ENCODE measurements at places on chromosomes 2 and 18.

DNA sequence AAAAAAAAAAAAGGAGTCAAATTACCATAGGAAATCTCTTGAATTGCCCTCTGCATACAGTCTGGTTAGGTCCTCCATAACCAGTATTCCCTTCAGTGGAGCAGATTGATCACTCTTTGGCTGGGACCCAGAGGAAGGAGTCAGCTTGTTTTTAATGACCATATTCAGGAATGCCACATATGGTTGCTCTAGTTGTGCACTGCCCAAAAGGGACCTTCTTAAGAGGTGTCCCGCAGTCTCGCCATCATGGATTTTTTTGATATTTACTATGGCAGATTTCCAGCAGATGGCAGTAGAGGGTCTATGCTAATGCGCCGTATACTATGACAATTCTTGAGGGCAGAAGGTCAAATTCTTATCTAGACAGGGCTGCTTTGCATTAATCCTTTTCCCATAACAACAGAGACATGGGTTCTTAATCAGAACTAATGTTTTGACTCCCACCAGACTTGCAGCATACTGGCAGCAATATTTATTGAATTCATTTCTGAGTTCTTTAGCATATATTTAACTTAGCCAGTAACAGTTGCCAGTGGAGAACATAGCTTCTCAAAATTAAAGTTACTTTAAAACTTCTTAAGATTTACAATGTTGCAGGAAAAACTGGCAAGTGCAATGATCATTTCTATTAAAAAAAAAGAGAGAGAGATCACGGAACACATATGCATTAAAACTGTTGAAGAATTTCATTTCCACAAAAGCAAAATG, 31.8 kb upstream of the INPP4A start:
- DNase-seq = peak; percentile 85

- DNase-seq = no peak
Measured at GRCh38 chr2:10370390-10370789, 67.7 kb downstream of the HPCAL1 start.

GRCh38 chr2:9378433-9379390, 44.6 kb downstream of the ITGB1BP1 start:
- DNase-seq = no peak

DNA sequence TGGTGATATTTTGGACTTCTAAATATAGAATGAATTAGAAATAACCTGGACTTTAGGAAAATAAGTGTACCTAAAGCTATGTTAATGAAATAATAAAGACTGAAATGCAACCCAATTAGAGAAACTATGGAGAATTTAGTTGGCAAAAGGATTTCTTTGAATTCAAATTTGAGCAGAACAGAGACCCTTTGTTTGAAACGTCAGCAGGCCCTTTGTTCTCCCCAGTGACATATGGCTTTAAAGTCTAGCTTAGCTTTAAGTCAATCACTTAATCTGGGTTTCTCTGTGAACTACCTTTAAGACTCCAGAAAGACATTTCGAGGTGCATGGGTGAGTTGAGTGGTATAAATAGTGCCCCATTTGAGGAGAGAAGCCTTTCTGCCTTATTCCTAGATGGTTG, 130.5 kb upstream of the CREB1 start:
- no peak for DNase-seq

DNA sequence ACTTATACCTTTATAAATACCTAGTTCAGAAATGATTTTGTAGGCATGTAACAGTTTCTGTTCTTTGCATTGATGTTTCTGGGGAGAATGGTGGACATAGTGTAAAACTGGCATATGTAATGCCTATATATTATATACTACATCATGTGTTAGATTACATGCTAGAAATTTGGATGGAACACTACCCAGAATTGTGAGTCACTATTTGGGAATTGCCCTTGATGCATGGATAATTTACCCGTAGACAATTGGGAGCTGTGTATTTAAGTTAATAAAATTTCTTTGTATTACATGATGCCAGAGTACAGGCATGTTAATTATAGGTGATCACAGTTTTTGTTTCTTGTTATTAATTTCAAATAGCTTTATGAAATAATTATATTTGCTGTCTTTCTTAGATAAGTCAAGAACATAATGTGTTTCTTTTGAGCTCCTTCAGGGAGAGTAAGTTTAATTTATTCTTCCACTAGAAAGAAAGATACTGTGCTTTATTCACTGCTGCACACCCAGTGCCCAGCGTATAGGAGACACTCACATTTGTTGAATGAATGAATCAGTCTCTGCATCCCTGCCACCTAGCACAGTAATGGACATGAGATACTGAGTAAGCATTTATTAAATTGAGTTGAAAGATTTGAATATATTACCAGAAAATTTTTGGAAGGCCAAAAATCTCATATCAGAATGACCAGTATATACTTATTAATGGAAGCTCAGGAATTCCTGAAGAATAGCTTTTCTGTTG, 16.9 kb downstream of the ACSL3 start:
- no peak for DNase-seq

GRCh38 chr2:170156592-170156991, 21.4 kb upstream of the MYO3B start:
- no peak for DNase-seq

DNA sequence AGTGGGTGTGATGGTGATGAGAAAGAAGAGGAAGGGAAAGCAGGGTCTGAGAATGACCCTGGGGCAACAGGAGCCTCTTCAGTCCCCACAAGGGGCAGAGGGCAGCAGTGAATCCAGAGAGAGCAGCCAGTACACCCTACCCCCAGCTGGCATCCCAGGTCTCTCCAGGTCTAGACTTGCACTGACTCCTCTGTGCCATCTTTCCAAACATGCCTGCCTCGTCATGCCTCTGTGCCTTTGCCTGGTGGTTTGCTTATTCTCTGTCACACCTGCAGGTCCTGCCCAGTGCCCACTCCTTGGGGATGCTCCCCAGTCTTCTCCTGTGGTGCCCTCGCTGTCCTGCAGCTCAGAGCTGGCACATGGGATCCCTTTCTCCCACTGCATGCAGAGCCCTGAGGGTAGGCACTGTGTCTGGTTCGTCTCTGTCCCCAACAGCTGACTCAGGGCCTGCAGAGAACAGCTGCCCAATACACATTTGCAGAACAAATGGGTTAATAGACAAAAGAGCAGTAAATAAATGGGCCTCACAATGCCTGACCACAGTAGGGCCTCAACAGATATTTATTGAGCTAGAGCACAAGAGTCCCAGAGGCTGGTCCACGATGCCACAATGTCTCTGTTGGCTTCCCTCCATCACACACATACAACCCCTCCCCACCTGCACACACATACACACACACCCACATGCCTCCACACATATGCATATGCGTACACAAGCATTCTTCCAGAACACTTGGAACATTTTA, 89.8 kb downstream of the HS1BP3 start:
- no peak for DNase-seq

DNA sequence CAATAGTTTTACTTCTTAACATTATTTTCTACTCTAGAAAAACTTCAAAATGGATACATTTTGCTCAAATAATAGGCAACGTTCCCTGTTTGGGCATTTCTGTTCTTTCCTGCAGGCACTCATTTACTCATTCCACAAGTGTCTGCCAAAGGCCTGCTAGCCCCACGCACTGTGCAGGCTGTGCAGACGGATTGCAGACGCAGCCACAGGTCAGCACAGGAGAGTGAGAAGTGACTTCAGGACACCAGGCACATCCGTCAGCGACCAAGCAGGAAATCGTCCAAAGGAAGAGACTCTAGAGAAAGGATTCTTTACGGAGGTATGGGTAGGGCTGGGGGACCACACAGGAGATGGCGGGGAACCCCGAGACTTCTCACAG, 103.0 kb upstream of the AGAP1 start:
- DNase-seq = no peak

DNA sequence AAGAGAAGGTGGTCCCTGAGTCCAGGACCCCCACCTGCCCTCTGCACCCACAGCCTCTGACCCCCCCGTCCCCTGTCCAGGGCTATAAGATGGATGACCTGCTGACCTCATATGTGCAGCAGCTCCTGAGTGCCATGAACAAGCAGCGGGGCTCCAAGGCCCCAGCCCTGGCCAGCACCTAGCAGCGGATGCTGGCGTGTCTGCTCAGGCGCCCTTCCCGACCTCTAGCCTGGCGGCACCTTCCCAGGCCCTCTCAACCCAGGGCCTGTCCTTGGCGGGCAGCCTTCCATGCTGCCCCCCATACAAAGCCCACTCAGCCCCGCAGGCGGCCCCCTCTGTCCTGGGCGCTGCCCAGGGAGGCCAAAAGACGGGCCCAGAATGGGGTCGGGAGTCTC, 8.7 kb upstream of the GPR17 start:
- no peak for DNase-seq

GRCh38 chr18:72201032-72201431, 343.1 kb downstream of the CBLN2 start:
- no peak for DNase-seq

DNA sequence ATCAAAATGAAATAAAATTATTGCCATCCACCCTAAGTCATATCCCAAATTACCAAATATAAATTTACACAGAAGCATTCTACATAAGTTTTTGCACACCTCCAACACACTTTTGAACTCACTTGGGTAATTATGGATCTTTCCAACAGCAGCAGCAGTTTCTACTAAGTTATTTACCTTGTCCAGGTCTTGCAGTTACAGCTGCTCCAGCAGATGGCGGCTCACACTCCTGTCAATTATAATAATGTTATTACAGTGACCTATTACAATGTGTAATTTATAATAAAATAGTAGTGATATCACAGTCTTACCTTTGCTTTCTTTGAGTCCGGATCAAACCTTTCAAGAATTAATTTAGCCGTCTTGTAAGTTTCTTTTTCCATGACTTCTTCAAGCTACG, 37.9 kb downstream of the LNPK start:
- no peak for DNase-seq

DNA sequence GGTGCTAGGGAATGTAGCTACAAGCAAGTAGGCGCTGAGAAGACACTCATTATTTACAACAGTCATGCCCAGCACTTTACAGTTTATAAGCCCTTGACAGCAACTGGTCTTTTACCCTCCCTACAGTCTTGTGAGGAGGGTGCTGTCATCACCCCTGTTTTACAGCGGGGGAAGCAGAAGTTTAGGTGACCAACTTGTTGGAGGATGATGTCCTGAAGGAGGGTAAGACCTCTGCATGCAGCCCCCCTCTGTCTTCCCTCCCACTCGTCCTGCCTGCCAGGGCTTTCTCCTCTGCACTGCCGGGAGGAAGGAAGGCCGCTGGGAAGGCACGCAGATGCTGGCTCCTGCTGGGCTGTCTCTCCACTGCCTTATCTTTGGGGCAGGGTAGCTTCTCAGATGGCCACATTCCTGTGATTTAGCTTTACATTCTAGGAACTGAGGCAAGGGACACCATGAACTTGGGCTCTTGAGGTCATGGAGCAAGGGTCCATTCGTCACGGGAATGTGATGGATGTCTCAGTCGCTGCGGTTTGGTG, 972 bp downstream of the IL1R1 start:
- DNase-seq = no peak

DNA sequence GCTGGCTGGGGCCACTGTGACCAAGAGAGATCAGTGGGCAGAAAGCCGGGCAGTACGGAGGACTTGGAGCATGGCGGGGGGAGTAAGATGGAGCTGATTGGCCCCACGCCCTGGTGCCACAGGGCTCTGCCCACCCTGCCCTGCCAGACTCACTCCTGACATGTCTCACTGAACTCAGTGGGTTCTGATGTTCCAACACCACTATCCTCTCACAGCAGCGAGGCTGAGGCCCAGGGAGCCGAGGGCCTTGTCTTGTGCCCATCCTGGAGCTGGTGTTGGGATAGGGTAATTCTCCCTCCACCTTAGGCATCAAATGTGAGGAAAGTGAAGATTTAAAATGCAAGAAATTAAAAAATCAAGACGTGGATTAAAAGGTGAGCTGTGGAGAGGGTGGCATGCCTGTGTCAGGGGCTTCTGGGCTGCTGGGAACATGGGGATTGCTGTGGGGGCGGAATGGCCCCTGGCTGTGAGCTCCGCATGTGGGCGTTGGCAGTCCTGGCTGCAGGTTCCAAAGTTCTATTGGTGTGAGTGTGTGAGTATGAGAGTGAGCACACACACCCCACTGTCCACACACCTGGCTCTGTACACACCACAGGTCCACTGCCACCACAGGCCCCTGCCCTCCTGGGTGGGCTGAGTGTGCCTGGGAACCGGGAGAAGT, 283.5 kb upstream of the HS6ST1 start:
- no peak for DNase-seq

DNA sequence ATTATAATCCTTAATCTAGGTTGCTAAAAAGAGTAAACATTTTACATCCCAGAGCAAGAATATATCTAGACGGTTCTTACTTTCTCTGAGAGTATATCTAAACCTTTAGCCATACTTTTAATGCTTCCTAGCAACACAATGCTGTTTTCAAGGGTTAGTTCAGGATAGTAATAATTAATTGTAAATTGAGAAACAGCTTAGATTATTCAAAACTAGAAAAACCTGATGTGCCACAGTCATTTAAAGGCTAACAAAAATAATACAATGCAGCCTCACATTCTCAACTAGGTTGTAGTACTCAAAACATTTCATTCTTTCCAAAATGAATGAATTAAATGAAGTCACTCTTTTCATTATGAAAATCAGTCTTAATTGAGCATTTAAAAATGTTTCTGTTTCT, 103.2 kb upstream of the OTX1 start:
- no peak for DNase-seq

DNA sequence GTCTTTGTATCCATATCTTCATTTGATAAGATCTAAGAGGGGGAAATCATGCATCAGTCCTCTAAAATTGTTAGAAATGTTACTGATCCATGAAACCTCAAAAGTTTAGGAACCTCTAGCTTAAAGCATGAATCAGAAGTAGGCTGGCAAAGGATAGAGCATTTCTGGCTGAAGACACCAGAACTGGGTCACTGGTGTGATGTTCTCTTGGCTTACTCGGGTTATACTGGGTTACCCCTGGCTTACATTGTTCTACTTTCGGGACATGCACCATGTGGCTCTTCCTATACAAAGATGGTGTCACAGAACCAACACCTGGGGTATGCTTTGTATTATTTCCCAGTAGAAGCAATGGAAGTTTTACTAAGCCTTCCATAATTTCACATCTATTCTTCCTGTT, 83.2 kb upstream of the TNP1 start:
- DNase-seq = no peak

DNA sequence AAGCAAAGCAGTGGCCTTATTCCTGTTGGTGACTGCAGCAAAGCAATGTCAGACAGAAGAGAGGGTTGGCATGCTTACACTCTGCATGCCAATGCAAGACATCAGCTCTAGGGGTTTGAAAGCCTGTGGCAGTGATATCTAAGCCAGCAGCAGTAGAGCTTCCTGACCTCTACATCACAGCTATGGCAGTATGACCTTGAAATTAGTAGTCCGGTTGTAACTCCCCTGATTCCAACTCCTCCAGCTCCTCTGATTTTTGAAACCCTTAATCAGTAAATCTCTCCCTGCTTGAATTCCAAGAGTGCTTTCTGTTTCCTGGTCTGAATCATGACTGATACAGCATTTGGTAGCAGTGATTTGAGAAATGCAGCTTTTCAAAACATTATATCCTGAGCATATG, 60.0 kb upstream of the LRP1B start:
- DNase-seq = no peak

Measured in CD4-positive, alpha-beta T cell treated with Interleukin-17A for 1 hour (primary cell).